ENCODE measurements at places on chromosomes 13 and 19.

- no peak for DNase-seq
Measured at GRCh38 chr13:77860507-77860981, 58.1 kb downstream of the EDNRB start.

DNA sequence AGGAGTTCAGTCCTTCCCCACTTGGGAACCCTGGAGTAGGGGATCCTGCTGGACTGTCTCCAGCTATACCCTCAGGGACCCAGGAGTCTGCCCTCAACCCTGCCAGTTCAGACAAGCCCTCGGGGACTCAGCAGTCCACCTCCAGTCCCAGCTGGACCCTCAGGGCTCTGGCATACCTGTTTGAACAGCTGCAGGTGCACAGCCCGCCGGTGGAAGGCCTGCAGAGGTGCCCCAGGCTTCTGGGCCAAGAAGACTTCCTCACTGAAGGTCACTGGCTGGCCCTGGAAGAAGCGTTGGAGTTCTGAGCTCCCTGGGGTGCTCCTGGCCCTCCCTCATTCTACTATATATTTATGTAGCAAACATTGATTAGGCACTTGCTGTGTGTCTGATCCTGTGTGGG, 8.6 kb downstream of the CRB3 start:
- no peak for DNase-seq

- no peak for DNase-seq
Measured at GRCh38 chr13:109383683-109384082, 402.7 kb downstream of the IRS2 start.

GRCh38 chr19:40270362-40271089, 14.6 kb downstream of the AKT2 start:
- DNase-seq = no peak

DNA sequence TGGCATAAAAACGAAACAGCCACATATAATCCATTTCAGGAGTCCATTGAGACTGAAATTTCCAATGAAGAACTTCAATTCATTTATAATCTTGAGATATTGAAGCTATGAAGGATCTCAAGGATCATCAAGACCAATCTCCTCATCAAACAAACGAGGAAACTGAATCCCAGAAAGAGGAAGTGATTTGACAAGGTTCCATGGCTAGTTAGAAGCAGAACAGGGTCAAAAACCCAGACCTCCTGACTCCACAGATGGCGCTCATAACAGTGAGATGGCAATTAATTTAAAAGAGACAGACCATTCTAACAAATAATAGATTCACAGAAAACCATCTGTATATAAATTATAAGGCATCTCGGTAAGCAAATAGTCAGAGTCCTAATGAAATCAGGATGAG, 229.7 kb downstream of the KCTD12 start:
- no peak for DNase-seq

DNA sequence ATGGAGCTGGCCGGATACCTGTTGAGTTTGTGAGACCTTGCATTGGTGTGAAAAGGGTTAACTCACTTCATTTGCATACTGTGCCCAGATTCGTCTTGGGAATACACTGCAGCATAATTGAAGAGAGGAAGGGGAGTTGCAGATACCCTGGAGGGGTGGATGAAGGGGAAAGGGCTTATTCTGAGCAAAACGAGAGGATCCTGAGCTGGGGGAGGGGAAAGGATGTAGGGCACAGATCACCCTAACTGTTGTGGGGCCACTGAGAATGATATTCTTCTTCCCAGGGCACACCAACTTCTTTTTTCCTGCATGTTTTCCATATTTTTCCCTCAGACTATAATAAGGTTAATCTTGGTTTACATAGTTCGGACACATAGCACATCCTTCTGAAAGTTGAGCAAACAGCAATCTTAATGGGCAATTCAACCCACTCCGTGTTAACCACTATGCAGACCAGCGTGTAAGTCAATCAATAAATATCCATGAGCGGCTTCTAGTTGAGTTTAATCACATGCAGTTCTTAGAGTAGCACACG, 11.7 kb upstream of the PTPRS start:
- DNase-seq = no peak

DNA sequence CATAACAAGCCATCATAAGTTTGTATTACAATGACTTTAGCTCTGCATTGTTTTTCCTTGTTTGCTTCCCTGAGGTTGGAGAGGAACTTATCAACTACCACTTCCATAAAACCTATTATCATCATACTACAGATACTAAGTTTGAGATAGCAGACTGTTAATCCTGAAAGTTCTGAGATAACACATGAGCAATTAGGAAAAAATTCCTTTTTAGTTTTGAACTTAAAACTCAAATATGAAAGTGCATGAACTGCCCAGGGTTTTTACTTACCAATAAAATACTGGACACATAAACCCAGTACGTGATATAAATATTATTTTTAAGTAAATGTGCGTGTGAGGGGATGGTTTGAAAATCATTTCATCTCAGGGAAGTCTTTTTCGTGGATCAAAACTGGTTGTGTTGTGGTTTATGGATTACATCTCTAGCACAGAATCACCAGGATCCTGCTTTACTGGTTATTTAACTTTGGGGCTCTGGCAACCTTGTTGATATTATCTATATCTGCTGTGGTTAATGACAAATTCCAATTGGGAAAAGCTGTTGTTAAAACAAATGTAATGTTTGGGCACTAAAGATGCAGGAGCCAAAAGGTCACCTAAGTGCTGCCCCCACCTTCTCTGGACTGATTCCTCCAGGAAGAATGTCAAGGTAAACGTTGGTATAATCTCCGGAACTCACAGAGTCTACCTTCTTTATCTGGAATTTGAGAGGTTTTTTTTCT, 12.4 kb downstream of the CDX2 start:
- DNase-seq = no peak

GRCh38 chr19:29680937-29681336, 15.7 kb downstream of the PLEKHF1 start:
- no peak for DNase-seq

GRCh38 chr13:24671386-24672113, 8.7 kb upstream of the ATP12A start:
- DNase-seq = no peak

GRCh38 chr13:52034616-52035226, 10.2 kb downstream of the UTP14C start:
- DNase-seq = no peak

- DNase-seq = no peak
Measured at GRCh38 chr13:31421756-31422155, 222.0 kb downstream of the B3GLCT start.

DNA sequence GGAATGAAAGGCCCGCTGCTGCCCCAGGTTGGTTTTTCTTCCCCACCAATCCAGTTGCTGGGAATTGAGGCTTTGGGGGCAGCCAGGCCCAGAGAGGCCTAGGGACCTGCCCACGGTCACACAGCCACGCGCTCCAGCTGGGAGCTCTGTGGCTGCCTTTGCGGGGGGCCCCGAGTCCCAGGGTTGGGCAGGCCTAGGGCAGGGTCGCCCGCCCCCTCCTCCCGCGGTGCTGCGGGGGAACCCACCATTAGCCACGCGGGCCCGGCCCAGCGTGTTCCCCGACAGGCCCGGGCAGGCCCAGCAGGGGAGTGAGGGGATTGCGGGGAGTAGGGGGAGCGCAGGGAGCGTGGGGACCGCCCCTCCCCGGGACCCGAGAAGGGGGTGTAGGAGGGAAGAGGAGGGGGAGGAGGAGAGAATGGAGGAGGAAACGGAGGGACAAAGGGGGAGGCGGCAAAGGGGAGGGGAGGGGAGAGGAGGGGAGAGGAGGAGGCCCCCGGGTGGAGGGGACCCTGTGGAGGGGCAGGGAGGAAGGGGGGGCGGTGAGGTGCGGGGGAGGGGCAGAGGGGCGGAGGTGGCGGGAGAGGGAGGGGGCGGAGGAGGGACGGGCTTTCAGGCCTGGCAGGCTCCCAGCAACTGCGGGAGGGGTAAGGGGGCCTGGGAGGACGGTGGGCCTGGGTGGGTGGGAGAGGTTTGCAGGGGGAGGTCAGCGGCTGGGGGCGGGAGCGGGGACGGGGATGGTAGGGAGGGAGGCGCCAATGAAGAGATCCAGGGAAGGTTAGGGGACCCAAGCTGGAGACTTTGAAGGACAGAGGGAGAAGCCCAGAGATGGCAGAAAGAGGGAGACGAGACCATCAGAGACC, 12.9 kb upstream of the TLE2 start:
- DNase-seq = no peak

GRCh38 chr19:19406878-19407632, 1.6 kb downstream of the GATAD2A start:
- DNase-seq = no peak

- DNase-seq = no peak
Measured at GRCh38 chr13:30735872-30736175, 481 bp downstream of the ALOX5AP start.

DNA sequence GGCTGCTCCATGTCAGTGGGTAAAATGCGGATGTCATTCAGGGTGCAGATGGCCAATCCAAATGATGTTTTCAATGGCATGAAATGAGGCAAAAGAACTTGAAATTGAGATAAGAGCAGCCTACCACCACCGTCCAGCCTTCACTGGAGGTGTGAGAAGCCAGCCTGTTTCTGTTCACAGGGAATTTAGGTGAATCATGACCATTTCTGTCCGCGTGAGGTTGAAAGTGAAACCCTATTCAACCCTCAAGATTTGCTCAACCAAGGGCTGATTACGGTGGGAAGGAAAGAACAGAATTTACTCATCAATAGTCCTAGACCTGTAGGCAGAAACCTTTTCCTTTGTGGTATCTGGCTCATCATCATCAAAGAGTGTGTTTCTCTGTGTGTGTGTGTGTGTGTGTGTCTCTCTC, 370.7 kb downstream of the COG6 start:
- DNase-seq = no peak

DNA sequence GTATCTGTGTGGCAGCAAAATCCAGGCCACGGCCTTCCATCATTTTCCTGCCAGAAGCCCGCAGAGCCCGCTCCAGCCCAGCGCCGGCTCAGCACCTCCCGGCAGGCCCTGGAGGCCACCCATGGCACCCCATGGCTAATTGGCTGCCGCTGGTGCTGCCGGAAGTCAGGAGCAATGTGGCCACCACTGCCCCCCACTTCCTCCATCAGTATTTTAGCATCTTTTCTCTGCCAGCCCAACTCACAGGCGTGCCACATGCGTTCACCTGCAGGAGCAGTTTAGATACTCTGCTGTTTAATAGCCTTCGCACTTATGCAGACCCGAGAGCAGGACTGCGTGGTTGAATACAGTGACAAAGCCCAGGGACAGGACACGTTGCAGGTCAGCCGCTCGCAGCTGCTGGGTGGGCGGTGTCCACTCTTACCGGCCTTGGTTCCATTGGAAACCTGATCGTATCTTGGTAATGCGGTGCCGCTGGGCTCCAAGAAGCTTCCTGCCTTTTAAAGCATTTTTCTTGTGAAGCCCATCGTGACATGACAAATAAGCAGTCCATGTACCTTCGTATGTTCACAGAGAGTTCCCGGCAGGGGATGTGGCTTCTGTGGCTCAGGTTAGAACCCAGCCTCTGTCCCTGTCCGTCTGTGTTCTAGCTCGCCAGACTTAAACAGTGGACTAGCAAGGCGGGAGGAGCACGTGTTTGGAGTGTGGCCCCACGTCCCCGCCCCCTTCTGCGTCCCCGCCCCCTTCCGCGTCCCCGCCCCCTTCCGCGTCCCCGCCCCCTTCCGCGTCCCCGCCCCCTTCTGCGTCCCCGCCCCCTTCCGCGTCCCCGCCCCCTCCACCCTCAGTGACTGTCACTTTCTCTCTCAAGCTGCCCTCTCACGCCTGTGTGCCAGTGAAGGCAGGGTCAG, 162.0 kb upstream of the SOX1 start:
- no peak for DNase-seq

GRCh38 chr13:55560331-55560730, 1580.4 kb upstream of the PRR20A start:
- DNase-seq = no peak

DNA sequence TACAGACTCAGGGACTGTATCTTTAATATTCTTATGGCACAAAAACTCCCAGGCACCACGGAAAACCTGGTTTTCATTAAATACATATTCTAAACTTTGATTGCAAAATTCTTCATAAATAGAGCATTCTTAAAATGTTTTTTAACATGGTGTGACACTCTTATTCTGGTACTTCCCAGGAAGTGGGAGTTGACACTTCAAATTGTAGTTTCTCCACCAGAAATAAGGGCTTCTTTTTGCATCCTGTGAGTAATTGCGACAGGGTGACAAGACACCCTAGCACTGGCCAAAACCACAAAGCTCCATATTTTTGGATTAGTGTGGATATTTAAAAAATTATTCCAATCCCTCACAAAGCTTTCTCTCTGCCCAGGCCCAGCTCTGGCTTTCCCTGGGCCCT, 43.6 kb upstream of the MTIF3 start:
- DNase-seq = no peak

GRCh38 chr19:34298891-34299520, 44.7 kb downstream of the GARRE1 start:
- no peak for DNase-seq

DNA sequence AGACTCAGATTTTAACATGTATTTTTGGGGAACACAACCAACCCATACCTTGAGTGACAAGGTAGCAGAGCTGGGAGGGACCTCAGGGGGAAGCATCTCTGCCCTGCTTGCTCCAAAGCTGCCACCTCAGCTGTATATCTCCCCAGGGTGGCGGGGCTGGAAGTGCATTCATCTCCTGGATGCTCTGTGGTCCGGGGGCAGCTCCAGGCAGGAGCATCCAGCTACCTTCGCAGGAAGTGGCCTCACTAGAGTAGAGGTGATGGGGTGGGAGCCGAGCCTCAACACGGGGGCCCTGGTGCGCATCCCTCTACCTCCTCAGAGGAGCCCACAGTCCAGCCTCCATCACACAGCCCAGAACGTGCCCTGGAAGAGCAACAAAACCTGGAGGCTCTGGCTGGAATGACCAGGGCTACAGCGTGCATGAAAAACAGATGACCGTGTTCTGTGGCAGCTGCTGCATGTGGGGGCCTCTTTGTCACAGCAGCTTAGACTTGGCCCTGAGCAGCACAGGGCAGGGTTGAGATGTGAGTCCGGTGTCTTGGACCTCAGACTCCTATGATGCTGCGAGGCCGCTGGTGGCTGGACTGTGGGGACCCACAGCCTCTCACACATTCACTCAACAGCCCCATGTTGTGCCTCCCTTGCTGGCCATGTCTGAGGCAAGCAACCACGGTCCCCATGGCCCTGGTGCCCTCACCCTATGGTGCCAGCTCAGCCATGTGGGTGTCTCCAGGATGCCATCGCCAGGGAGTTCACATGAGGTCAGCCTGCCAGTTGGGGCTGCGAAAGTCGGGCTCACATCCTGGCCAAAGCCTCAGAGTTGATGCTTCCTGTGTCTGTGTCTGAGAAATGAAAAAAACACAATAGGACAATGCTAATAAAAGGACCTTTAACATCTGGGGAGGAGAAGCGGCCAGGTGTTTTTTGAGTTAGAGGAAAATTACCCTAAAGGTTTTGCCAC, 17.1 kb upstream of the GAS6 start:
- DNase-seq = no peak

DNA sequence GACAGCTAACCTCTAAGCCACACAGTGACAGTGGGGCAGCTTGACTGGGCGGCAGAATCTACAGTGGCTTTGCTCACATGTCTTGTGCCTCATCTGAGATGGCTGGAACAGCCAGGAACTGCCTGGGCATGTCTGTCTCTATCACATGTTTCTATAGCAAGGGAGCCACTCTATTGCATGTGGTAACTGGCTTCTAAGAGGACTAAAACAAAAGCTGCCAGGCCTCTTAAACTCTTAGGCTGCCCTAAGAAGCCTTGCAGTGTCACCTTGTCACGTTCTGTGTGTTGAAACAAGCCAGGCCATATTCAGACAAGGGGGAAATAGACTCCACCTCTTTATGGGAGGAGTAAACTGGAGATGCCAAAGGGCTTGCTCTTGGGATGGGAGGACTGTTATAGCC, 122.9 kb upstream of the MAB21L1 start:
- no peak for DNase-seq

GRCh38 chr13:39197647-39198007, 159.4 kb downstream of the NHLRC3 start:
- DNase-seq = no peak
